ENCODE measurements at places on chromosomes 11 and 22.

GRCh38 chr22:34934261-34934660 lies 131.7 kb upstream of the ISX start:
- no peak for DNase-seq

DNA sequence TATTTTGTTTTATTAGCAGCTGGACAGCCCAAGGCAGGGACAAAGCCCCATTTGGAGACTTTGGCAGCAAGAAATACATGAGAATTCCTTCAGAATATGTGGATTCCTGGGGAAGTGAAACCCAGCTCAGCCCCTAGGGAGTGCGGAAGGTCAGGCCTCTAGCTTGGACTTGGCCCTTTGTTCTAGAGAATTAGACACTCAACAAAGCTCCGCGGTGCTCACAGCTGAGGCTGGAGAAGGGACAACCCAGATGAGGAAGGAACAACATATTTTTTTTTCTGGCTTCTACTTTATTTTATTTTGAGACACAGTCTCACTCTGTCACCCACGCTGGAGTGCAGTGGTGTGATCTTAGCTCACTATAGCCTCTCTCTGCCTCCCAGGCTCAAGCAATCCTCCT lies 44.7 kb upstream of the SEPTIN5 start:
- no peak for DNase-seq

DNA sequence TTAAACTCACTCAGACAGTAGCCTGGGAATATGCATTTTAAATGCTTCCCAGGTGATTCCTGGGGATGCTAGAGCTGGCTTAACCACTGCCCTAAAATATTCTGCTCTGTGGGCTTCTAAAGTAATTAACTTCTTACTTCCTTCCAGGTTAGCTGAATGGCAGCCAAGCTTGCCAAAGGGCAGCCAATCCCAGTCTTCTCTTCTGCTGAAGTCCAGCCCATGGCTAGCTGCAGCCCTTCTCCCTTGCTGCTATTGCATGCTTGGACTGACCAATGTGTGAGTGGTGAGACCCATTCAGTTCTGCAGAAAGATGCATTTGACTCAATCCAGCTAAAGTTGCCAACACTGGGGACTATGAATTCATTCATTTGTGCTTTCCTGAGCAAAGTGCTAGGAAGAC lies 411.9 kb downstream of the SOX6 start:
- DNase-seq = no peak

DNA sequence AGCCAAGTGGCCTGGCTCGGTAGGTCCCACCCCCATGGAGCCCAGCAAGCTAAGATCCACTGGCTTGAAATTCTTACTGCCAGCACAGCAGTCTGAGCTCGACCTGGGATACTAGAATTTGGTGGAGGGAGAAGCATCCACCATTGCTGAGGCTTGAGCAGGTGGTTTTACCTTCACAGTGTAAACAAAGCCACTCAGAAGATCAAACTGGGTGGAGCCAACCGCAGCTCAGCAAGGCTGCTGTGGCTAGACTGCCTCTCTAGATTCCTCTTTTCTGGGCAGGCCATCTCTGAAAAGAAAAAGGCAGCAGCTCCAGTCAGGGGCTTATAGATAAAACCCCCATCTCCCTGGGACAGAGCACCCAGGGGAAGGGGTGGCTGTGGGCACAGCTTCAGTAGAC lies 22.3 kb upstream of the OR5B21 start:
- no peak for DNase-seq

DNA sequence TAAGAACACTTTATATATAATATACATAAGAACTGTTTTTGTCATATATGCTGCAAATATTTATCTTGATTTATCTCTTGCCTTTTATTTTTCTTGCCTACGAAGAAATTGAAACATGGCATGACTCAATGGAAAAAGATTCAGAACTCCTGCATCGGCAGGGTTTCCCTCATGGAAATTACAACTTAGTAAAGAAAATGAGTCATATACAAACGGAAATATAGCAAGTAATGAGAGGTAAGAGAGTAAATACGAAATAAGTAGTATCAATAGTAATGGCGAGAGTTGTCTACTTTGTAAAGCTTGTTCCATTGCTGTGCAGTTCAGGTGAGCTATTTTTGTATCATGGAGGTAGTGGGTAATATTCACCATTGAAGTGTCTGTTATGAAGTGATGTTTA lies 350.4 kb downstream of the DDX10 start:
- DNase-seq = no peak
